ENCODE measurements at places on chromosomes 5 and 9.

DNA sequence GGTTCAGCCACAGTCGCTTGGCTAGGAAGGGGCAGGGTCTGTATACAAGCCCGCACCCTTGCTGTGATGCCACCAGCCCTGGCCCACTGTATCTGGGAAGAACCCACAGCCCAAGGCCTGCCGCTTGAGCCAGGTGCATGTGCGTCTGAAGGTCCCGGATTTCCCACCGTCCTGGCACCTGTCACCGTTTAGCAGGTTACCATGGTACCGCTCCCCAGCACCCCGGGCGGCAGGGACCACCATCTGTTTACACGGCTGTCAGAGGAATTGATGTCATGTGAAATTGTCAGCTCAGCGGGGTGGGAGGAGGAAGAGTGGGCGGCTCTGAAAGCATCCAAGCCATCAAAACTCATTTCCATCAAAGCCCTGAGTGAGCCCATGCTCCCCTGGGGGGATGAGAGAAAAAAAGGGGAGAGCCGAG lies 92.7 kb downstream of the HRH2 start:
- no peak for DNase-seq

DNA sequence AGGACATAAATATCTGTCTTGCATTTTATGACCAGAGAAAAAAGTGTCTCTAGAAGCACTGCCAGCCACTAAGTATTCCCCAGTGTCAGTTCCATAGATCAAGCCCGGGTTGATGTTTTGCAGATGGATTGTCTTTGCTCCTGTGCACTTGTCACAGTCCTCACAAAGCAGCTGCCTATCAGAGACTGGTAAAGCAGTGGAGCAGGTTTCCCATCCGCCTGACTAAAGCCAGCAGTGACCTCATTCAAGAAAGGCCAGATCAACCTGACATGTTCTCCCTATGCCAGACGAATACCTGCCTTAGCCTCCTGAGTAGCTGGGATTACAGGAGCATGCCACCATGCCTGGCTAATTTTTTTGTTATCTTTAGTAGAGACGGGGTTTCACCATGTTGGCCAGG lies 26.8 kb upstream of the GARNL3 start:
- no peak for DNase-seq

DNA sequence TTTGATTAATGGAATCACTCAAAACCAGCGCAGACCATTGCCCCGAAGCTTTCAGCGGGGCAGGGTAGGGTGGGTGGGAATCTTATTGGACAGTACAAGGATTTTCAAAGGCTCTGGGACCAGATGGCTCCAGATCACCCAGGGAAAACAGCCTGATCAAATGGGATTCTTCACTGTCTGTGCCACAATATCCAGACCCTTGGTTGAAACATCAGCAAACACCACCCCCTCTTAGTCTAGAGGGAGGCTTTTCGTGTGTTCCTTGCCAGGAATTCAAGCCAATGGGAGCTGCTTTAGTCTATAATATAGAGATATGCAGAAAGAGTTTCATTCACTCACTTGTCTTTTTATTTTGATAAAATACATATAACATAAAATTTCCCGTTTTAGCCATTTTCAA lies 1.7 kb downstream of the GFI1B start:
- no peak for DNase-seq

- DNase-seq, result no peak
These were observed 459.1 kb downstream of the EBF1 start for GRCh38 chr5:158640593-158640980.
